ENCODE measurements at places on chromosomes 2 and 18.

DNA sequence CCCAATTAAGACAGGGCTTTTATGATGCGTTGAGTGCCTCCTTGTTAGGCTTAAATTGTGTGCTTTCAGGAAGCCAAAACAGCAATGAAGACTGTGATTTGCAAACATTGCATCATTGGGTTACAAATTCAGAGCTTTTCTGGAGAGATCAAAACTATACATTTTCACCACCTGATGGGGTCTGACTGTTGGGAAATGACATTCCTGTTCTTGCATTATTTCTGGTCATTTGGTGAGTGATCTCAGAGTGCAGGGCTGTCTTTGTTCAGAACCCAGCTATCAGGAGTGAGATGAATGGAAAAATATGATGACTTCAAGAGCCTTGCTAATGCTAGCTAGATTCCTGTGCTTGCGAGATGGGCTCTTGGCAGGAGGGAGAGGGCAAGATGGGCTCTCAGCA lies 39.1 kb downstream of the SH3RF3 start:
- DNase-seq = no peak

DNA sequence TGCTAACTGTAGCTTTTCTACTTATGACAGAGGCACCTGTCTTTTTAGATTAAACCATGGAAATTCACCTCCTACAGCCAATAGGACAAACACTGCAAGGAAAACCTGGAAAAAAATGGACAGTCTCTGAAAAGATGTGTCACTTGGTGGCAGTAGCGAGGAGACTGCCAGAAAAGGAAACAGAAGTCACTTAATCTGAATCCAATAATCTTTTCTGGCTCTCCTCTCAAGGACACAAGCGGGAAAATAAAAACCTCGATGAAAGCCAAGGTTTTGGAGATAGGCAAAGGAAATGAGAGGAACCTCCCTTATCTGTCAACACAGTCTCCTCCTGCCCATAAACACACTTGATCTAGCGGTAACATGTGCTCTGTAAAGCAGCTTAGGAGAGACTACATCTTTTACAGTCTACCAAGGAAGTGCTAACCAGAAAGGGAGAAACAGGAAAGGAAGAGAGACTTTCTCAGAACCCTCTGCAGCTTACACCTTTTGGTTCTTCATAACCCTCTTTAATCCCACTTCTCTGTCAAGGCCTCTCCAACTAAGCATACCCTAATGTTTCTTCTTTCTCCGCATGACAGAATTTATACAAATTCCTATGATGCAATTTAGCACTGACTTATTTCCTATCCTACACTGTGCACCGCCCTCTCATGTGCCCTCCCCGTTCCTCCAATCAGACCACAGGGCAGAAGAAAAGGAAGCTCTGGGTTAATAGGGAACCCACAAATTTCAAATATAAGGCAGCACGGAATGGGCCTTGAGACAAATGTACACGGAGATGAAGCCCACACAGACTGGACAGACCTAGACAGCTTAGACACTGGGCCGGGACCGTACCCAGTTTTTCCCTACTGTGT lies 52.8 kb downstream of the CLASP1 start:
- no peak for DNase-seq

- no peak for DNase-seq
Measured at GRCh38 chr2:57443973-57444521, 602.6 kb upstream of the VRK2 start.

GRCh38 chr18:55607773-55608172 lies 19.8 kb upstream of the TCF4 start:
- DNase-seq = no peak

DNA sequence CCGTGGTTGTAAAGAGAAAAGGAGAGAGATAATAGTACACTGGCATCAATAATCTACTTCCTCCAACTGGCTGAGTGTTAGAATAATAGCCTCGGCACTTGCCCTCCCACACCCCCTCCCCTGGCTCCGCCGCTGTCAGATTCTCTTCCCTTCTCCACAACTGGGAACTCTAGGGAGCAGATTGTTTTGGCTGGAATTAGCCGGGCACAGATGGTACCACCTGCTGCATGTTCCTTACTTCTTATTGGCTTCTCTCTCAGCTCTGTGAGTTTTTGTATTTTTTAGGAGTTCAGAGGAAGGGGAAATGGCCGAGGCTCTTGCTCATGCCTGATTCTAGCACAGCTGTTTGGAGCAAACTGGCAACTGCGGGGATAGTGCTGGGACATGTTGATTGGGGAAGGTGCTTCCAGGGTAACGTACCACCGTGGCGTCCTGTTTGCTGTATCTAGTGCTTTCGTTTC lies 140.0 kb downstream of the ZEB2 start:
- no peak for DNase-seq

- no peak for DNase-seq
Measured at GRCh38 chr2:233133239-233133638, 73.1 kb downstream of the INPP5D start.

Measured in T-helper 17 cell (primary cell).